ENCODE measurements at places on chromosomes 2 and 18. TPM values are rescaled to one million over a fixed set of nuclear protein-coding genes. Genes with fewer than 3 reads are reported as not detected.

- DNase-seq: no peak
Measured at GRCh38 chr2:37059841-37060240, 24.3 kb downstream of the HEATR5B start.

- no peak for DNase-seq
Measured at GRCh38 chr2:108907822-108908712, 81.0 kb downstream of the EDAR start.

TEKT4 gene
- total RNA-seq: not detected

DLX2 gene
- not detected for total RNA-seq

MTCL1 gene
- total RNA-seq: 16.4 TPM

DNA sequence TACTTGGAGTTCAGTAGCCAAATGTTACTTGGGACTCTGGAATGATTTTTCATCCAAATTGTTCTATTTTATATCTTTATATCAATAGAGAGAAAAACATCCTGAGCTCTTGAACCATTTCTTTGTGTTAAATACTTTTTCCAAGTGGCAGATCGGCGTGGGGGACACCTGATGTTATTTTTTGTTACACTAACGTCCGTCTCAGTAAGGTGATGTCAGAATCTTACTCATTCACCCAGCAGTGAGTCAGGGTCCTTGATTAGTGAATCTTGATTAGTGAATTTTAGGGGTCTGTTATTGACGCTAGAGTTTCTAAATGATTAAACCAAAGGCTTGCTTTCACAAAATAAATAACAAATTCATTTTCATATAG lies 1.7 kb downstream of the MIB1 start:
- no peak for DNase-seq

KLHL29 gene
- total RNA-seq: 11.8 TPM

- no peak for DNase-seq
Measured at GRCh38 chr18:13269013-13269280, 50.4 kb downstream of the LDLRAD4 start.

GRCh38 chr2:25707927-25708590 lies 34.7 kb upstream of the DTNB start:
- no peak for DNase-seq

DNA sequence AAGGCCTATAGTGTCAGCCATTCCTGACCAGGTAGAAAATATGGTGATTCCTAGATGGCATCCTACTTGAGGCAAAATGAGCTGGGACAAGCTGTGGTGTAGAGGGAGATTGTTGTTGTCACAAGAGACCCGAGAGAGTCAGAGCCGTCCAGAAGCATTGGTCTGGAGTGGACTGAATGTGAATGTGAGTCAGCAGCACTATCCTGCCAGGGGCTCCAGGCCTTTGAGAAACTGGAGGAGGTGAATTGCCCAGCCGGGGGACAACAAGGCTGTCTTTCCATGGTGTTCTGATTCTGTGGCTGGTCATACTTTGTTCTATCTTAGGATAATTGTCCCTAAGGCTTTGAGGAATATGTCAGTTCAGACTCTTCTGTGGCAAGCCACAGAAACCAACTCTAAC lies 29.4 kb upstream of the EIF2AK3 start:
- DNase-seq: no peak

ITGAV gene
- total RNA-seq: 40.0 TPM

DNA sequence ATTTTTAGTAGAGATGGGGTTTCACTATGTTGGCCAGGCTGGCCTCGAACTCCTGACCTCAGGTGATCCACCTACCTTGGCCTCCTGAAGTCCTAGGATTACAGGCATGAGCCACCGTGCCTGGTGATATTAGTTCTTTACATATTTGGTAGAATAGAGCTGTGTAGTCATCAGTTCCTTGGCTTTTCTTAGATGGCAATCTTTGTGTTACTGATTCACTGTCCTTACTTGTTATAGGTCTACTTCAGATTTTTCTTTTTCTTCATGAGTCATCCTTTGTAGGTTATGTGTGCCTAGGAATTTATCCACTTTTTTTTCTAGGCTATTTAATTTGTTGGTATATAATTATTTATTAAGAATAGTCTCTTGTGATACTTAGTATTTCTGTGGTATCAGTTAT lies 30.3 kb upstream of the ZSWIM2 start:
- no peak for DNase-seq

TMEM169 gene
- total RNA-seq: 0.19 TPM

BOK gene
- total RNA-seq: 35.5 TPM

MOCOS gene
- total RNA-seq: 11.8 TPM

G6PC2 gene
- total RNA-seq: not detected

Measured in esophagus squamous epithelium (tissue), 5 donors.